ENCODE measurements at places on chromosomes 12 and 14.

- DNase-seq, result no peak
These were observed 10.7 kb downstream of the GLT1D1 start for GRCh38 chr12:128863957-128864356.

DNA sequence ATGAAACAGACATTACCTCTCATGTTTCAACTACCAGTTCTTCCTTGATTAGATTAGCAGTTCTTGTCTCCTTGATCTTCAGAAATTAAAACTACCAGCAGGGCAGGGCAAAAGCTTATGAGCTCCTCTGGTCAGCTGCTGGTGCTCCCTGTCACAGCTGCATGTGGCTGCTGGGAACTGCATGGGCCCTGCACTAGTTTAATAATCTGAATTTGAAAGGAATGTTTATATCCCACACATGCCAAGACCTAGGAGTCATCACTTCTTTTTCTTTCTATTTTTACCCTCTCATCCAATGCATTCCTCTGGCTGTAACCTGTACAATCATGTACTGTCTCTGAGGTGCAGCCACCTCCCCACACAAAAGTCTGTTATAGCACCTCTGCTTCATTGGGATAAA lies 73.9 kb downstream of the ARMH4 start:
- DNase-seq, result no peak

- DNase-seq, result no peak
These were observed 82.7 kb upstream of the SFSWAP start for GRCh38 chr12:131628023-131628740.

DNA sequence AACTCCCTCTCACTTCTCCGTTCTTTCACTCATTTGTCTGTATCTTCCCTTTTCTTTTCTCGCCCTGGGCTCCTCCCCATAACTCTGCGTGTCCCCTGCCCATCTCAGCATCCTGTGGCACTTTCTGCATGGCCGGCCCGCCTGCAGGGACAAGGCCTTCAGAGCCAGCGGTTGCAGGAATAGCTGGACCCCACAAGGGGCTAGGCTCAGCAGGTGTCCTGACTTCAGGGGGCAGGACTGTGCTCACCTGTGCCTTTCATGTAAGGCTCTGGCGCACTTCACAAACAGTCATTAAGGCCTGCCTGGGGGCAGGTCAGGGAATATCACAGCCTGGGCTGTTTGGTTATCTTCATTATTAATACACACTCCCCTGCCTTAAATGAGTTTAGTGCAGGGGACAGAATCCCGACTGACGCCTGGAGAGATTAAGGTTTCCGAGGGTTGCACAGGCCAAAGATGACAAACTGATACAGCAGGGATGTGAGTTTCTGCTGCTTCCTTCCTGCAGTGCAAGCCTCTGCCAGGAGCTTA lies 768.8 kb upstream of the TBX3 start:
- DNase-seq, result peak; percentile 34

- peak; percentile 78 for DNase-seq
These were observed 84.0 kb downstream of the SYNE3 start for GRCh38 chr14:95432144-95433093.

DNA sequence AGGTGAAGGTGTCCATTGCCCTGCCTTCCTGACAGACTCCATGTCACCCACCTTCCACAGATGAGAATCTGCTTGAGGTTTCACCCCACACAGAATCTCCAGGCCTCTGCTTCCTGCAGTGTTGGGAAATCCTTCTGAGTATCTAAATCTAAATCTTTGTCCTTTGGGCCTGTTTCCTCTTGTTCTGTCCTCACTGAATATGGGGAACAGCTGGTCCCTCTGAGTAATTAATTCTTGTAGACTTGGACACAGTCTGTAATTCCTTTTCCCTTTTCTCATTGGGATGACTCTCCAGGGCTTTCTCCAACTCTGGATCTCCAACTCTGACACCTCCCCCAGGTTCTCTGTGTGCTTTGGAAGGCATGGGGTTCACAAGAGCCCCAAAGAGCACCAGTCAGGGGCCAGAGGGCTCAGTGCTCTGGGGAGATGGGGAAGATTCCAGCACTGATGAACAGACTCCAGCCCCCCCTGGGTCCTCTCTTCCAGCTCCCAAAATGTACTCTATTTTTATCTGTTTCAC lies 2.3 kb upstream of the ACVRL1 start:
- DNase-seq, result no peak

- DNase-seq, result peak; percentile 68
These were observed at the start of gene MYH7 for GRCh38 chr14:23435543-23436326. Gene MYH7, minus strand, starts transcription at chr14:23435660. Its CDS starts 1,928 bp downstream, at chr14:23433732.

DNA sequence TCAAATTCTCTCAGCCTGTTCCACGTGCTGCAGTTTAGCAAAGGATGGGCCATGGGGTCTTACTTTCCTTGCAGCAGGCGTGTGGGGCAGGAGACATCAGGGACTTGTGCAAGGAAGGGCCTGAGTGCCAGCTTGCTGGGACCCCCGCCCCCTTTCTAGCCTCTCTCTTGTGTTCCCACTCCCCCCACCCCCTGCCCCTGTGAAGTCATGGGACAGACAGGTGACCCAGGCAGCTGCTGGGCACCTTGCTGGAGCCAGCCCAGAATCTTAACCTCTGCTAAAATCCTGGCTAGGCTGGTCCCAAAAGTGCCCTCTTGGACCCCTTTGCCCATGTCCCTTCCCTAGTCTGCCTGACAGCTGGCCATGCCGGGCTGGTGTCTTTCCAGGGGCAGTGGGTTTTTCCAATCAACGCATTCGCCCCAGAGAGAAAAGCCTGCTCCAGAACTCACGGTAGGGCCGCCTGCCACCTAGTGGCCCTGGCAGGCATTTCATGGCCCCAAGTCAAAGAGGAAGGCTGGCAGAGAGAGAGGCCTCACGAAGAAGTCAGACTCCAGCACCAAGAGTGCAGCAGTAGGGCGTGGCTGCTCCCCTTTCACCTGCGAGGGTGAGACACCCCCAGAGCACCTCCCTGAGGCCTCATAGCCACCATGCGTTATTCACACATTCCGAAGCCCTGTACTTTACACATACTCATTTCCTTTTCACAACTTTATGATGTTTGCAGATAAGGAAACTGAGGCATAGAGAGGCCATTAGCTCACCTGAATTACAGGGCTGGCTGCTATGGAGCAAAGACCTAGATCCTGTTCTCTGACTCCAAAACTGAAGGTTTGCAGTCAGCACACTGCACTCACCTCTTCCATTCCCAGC lies 67.4 kb downstream of the LGMN start:
- DNase-seq, result peak; percentile 79

DNA sequence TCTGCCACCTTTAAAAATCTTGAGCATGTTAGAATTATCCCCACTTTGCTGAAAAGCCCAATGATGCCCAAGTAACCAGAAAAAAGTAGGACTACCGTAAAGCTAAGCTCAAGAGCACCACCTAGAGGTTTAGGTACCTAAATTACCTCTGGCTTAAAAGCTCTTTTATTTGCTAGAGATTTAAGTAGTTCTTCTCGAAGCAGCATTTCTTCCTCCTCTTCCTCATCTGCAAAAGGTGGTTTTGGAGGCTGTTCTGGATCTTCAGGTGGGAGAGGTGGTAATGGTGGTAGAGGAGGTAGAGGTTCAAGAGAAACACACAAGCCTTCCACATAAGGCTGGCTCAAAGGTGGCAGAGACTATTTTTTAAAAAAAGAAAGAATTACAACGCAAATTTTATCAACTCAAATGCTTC lies 26.9 kb downstream of the ZFC3H1 start:
- peak; percentile 49 for DNase-seq

GRCh38 chr12:71243370-71243769 lies 85.6 kb upstream of the TSPAN8 start:
- DNase-seq, result no peak

GRCh38 chr12:31773223-31773750 lies 44.5 kb upstream of the AMN1 start:
- no peak for DNase-seq

DNA sequence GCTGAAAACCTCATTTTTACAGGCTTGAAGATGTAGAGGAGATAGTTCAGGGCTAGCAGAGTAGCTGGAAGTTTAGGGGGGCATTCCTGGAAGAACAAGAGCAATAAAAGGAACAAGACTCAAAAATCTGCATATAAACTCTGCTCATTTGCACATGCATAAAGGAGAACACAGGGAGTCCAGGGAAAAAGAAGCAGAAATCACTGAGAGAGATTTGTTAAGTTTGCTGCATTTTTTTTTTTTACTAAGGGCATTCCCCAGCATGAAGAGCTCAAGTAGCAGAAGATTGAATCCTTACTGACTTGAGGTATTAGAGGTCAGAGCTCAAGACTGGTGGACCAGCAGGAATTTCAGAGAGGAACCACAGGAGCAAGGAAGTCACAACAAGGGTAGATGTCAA lies 28.2 kb upstream of the BCL11B start:
- DNase-seq, result no peak

DNA sequence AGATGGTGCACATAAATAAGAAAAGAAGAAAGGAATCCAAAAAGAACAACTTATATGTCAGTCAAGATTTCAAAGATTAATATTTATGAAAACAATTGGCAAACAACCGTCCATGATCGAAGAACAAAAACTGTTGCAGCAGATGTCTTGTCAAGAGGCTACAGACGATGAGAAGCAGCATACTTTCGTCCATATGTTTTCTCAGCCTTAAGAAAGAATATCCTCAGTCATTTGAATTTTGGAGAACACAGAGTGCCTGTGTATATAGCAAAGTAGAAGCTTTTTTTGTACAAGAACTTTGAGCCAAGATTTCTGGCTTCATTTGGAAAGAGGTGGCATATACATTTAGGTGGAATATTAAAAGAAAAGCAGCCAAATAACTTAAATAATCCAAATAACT lies 297.2 kb downstream of the ITPR2 start:
- DNase-seq, result no peak

Measured in retina (tissue), 1 donor.